ENCODE measurements at places on chromosomes 1 and 21.

- ATAC-seq: no peak
Observed at GRCh38 chr21:22345624-22346023, 1347.4 kb downstream of the NCAM2 start.

- ATAC-seq: no peak
Observed at GRCh38 chr1:164452549-164452948, 106.4 kb upstream of the PBX1 start.

- no peak for ATAC-seq
Observed at GRCh38 chr1:8986814-8987190, 39.4 kb downstream of the SLC2A7 start.

- no peak for ATAC-seq
Observed at GRCh38 chr1:64595871-64596515, 126.1 kb downstream of the CACHD1 start.

- peak; percentile 38 for ATAC-seq
Observed at GRCh38 chr1:211529453-211529852, 37.5 kb upstream of the RD3 start.

- no peak for ATAC-seq
Observed at GRCh38 chr1:3351449-3352298, 102.8 kb upstream of the ARHGEF16 start.

- ATAC-seq: no peak
Observed at GRCh38 chr1:12408662-12409061, 178.8 kb downstream of the VPS13D start.

- ATAC-seq: no peak
Observed at GRCh38 chr1:172360511-172360910, 60.0 kb upstream of the C1orf105 start.

- no peak for ATAC-seq
Observed at GRCh38 chr1:109756848-109757521, 6.7 kb downstream of the EPS8L3 start.

- ATAC-seq: peak; percentile 36
Observed at GRCh38 chr1:156115514-156116374, 1.2 kb downstream of the LMNA start.

DNA sequence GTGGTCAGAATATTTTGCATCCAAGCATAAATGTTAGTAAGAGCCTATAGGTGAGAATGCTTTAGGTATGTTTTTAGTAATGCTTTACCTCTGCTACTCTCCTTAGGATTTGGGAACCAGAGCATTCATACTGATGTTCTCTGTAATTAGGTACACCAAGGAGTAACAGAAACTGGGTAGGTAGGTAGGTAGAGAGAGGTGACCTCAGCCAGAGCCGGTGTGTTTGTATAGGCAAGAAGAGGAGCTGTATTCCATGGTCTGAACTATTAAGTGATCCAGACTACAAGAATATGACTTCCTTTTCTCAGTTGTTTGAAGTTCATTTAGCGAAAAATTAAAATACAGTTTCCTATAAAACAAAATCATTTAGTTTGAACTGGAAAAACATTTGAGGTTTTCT, 108.5 kb downstream of the SDCCAG8 start:
- ATAC-seq: no peak

DNA sequence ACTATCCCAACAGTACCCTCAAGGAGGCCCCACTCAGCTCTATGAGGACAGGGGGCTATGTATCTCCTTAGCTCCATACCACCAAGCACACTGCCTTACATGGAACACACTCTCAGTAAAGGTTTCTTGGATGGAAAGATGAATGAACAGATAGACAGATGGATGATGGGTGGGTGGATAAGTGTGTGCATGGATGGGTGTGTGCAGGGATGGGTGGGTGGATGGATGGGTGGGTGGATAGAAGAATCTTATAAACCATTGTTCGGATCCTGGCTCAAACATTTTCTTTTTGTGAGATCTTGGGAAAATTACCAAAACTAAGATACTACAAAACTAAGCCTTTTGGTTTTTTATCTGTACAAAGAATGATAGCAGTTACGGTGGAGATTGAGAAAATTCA, 111.0 kb upstream of the NFIA start:
- ATAC-seq: no peak

DNA sequence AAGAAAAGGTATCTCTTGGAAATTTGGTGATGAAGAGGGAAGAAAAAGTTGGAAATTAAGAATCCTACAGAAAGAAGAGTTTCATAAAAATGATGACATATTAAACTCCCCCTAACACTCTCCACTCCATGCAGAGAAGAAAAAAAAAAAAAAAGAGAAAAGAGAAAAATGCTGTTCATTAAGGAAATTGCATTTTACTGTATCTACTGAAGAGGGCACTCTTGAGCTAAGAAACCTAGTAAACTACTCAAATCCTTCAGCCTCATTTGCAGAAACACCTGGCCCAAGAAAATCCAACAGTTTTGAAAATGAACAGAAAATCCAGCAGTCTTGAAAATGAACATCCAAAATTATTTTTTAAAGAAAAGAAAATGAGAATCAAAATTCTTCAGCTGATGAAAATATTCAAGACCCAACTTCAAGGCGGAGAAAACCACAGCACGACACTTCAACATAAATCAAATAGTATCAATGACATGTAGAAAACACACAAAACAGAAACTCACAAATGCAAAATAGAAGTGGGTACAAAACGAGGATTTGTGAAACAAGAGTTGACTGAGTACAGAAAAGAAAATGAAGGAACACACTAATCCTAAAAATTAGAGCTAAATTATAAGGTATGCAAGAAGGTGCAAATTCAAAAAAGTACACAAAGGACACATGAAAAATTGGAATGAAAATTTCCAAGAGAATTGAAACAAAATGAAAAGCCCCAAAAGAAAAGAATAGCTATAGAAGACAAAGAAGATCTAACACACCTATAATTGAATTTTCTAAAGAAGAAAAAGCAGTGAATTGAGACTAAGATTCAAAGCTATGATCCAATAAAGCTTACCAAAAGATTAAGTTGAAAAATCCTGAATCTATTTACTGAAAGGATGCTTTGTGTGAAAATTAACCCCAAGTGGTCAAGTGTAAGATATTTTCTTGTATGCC, 73.2 kb upstream of the DNAJC6 start:
- ATAC-seq: no peak

DNA sequence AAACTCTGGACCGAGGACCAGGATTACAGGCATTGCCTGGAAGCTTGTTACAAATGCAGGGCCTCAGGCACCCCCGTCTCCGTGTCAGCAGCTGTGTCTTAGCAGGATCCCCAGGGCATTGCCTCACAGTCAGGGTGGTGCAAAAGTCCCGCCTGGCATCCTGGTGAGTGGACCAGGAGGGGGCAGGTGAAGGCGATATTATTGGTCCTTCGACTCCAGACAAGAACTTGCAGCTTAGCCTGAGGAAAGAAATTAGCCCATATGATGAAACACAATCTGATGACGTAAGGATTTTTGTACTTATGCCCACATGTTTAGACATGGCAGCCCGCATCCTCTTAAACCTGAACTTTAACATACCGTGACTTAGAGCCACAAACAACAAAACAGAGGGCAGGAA, 40.8 kb downstream of the RSPH1 start:
- peak; percentile 37 for ATAC-seq

DNA sequence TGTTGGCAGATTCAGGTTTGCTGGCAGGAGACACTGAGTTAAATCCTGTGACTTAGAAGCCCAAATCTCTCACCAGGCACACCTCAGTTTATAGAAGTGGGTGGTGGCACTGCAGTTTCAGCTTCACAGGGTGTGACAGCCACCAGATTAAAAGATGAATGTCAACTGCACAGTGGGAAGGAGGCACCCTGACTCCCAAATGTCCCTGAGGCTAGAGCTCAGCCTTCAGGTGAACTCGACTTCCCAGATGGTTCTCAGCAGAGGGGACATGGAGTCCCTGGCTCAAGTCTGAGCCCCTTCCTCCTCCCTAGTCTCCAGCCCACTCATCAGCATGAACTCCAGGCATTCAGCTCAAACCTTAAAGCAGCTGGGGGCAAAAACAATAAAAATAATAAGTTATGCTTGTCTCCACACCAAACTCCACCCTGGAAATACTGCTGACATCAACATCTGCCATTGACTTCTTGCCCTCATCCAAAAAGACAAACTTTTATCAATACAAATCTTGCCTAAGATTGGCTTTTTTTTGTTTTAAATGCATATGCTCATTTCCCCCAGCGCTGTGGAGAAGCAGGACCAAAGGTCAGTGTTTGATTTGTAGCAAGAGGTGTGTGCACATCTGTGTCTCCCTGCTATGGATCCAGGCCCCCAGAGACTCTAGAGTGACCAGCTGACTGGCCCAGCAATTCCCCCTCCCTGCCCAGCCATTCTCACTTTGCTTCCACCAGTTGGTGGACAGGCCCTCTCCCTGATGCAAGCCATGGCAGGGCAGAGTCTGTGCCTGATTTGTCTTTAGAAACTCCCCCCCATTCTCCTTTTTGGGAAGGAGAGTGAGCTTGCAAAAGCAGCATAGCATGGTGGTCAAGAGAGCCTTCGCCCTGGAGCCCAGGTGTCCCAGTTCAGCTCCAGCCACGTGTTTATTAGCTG, 18.5 kb upstream of the S100A7 start:
- peak; percentile 82 for ATAC-seq

- ATAC-seq: no peak
Observed at GRCh38 chr1:78560811-78561210, 59.4 kb upstream of the IFI44L start.

- no peak for ATAC-seq
Observed at GRCh38 chr1:91428182-91428798, 23.7 kb upstream of the HFM1 start.

GRCh38 chr1:228987736-228988506, 252.6 kb downstream of the RHOU start:
- ATAC-seq: no peak

GRCh38 chr1:27302612-27303011, 19.4 kb upstream of the TMEM222 start:
- ATAC-seq: no peak

GRCh38 chr1:77541162-77541545, 141.3 kb downstream of the ZZZ3 start:
- ATAC-seq: no peak

- ATAC-seq: no peak
Observed at GRCh38 chr1:236425031-236425663, 31.1 kb downstream of the EDARADD start.

- ATAC-seq: no peak
Observed at GRCh38 chr21:17732306-17732705, 86.8 kb downstream of the C21orf91 start.

GRCh38 chr1:58621391-58621790, 44.3 kb upstream of the TACSTD2 start:
- no peak for ATAC-seq

GRCh38 chr1:203858055-203858454, 3.3 kb upstream of the SNRPE start:
- ATAC-seq: no peak

GRCh38 chr1:168085401-168085872, 51.3 kb downstream of the GPR161 start:
- no peak for ATAC-seq

- ATAC-seq: peak; percentile 55
Observed at GRCh38 chr1:211632808-211633523, 42.5 kb downstream of the NEK2 start.

All from esophagus mucosa (tissue), 1 donor.